ENCODE measurements at places on chromosomes 5 and 9.

GRCh38 chr5:38931731-38932130 lies 85.9 kb downstream of the OSMR start:
- no peak for DNase-seq

GRCh38 chr5:149409268-149409948 lies 30.3 kb upstream of the IL17B start:
- DNase-seq: no peak

GRCh38 chr9:86733929-86734328 lies 213.4 kb downstream of the GAS1 start:
- no peak for DNase-seq

DNA sequence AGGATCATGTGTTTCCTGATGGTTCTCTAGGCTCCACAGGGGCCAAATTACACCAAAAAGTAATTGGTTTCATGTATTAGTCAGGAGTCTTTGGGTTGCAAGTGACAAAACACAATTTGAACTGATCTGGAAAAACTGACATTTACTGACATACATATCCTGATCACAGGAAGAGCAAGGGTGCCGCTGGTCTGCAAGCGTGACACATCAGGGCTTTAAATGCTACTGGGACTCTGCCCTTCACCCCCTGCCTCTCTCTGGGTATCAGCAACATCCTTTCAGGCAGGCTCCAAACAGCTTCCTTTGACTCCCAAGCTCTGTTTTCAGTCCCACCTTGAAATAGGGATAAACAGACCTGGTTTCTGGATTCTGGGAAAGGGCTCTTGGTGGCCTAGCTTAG lies 197.5 kb downstream of the PALM2AKAP2 start:
- DNase-seq: no peak

DNA sequence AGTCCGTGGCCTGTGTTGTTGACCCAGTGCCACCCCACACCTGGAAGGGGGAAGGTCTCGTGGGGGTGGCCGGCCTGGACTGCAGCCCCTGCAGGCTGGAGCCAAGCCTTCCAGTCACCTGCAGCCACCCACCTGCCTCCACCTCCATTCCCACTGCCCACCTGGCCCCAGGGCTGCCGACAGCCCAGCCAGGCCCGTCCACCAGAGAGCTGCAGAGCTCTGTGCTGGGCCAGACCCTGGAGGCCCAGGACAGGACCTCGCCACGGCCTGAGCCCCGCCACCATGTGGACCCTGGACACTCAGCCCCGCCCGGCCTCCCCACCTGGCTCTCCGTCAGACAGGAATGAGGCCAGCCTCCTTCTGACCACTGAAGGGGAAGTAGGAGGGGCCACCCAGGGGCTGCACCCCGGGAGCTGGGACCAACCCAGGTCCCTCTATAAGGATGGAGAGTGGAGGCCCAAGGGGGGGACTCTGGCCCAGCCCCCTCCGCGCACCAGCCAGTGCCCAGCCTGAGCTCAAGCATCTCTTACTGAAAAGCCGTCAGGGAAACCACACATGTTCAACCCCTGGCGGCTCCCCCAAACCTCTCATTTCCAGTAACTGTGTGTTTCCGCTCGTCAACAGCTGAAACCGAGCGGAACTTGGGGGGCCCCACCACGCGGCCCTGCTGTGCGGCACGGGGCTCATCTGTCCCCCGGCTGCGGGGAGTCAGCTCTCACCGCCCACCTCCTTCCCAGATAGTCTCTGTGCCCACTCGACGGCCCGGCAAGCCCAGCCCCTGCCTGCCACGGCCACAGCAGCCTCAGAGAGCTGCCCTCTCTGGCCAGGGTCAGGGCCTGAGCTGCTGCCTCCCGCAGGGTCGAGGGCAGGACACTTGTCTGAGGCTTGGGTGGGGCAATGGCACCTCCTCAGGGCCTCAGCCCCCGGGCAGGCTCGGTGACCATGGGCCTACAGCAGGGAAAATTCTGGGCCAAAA lies 12.8 kb downstream of the NOTCH1 start:
- peak; percentile 68 for DNase-seq

GRCh38 chr5:113147101-113147508 lies 170.5 kb downstream of the DCP2 start:
- no peak for DNase-seq

GRCh38 chr9:133056533-133056932 lies 5.2 kb upstream of the CEL start:
- no peak for DNase-seq

DNA sequence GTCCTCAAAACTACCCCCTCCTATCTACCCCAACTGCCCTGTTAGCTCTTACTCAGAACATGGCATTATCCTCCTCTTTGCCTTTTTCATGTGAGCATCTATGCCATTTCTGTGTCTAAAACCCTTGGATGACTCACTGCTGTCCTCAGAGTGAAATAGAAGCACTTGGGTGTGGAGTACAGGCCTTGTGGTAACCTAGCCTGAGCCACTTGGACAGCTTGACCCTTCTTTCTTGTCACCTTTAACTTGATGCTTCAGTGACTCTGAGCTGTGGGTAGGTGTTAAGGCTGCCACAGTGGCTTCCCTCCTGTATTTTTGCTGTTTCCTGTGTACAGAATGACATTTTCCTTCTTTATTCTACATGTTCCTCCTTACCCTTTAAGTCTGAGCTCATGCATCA lies 391.4 kb downstream of the SH3GL2 start:
- DNase-seq: no peak

DNA sequence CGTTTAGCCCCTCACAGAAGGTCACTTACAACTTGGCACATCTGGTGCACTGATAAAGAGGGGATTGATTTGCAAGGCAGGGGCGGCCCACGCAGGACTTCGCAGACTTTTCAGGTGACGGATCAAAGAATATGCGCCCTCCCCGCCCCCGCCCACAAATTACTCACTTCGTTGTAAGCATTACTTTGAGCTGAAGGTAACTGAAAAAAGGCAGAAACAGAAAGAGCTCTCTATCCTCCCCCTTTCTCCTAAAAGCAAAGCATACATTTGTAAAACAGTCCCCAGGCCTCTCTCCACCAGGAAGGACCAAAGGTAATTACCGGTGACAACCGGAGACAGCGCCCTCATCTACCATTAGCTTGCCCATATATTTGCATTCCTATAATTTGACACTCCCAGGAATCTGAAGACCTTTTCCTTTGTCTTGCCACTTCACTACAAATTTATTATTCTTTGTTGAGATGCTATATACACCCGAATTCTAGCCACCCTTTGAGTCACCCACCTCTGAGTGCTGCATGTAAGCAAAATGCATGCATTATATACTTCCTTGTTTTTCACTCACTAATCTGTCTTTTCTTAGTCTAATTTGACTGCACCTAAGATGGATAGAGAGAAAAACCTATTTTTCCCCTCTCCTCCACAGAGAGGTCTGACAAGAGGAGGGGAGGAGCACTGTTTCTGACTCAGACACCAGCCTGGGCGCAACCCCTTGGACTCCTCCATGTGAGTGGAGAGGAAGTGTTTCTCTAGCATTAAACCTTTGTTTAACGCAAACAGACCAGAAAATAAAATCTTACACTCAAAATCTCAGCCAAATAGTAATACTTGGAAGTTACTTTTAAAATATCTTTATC lies 74.7 kb upstream of the SPIN1 start:
- DNase-seq: no peak

DNA sequence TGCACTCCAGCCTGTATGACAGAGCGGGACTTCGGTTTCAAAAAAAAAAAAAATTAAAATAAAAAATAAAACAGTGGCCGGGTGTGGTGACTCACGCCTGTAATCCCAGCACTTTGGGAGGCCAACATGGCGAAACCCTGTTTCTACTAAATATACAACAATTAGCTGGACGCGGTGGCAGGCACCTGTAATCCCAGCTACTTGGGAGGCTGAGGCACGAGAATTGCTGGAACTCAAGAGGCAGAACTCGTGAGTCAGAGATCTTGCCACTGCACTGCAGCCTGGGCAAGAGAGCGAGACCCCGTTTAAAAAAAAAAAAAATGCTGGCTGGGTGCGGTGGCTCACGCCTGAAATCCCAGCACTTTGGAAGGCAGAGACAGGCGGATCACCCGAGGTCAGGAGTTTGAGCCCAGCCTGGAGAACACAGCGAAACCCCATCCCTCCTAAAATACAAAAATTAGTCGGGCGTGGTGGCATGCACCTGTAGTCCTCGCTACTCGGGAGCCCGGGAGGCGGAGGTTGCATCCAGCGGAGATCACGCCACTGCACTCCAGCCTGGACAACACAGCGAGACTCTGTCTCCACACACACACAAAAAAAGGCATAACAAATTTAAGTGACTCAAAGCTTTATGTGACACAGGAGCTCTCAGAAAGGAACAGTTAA lies 1.5 kb upstream of the NPM1 start:
- DNase-seq: no peak

DNA sequence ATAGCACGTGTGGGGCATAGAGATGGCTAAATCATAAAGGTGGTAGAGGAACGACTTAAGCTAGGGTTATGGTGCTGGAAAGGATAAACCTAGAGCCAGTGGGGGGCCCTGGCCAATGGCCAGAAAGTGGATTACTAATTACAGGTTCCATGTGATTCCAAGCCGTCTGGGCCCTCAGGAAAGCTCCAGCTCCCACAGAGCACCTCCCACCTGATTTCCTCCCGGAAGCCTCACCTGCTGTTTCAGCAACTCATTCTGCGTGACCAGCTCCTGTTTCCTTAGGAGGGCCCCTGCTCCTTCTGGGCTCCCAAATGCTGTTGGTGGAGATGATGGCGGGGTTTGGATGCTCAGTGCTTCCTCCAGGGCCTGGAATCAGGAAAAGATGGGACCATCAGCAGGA lies 16.2 kb downstream of the GPX3 start:
- no peak for DNase-seq

- DNase-seq: no peak
Measured at GRCh38 chr9:88947581-88948573, 43.4 kb upstream of the S1PR3 start.

- DNase-seq: no peak
Measured at GRCh38 chr5:33300209-33300742, 140.5 kb upstream of the TARS1 start.

DNA sequence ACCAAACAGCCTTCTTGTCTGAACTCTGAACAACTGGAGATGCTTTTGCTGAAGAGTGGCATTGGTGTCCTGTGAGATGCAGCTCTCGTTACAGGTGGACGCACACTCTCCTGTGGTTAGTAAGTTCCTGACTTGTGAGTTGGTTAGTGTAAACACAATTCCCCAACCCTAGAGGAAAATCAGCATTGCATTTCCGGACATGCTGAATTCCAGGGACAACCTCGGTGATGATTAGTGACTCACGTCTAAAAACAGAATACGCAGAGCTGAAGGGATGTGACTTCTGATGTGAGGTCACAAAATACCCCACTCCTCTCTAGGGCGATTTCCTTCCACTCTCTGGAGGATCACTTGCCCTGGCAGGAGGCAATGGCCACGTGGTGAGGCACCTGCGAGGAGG lies 5.0 kb downstream of the OR2V2 start:
- DNase-seq: no peak

DNA sequence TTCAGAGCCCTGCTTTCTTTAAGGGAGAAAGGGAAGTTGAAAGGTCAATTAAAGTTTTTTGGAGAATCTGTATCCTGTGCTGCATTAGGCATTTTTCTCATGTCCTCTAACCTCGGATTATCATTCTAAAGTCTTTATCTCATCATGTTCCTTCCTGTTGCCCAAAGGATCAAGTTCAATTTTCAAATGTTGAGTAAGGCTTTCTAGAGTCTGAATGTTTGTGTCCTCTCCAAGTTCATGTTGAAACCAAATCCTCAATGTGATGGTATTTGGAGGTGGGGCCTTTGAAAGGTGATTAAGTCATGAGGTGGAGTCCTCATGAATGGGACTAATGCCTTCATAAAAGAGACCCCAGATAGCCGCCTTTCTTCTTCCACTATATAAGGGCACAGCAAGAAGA lies 20.2 kb upstream of the TNC start:
- DNase-seq: no peak

DNA sequence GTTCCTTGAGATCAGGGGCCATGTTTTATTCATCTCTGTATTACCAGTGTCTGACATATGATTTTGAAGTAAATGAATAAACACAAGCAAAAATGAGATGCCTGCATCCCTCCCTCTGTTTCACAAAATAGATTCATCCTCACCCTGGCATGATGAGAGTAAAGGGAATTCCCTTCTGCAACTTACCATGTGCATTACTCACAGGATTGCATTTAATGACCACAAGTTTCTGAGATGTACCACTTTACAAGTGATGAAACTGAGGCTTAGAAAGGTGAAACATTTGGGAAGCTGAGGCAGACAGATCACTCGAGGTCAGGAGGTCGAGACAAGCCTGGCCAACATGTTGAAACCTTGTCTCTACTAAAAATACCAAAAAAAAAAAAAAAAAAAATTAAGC lies 74.2 kb upstream of the TNFSF8 start:
- DNase-seq: no peak

GRCh38 chr5:96150007-96150406 lies 188.4 kb upstream of the ELL2 start:
- no peak for DNase-seq

DNA sequence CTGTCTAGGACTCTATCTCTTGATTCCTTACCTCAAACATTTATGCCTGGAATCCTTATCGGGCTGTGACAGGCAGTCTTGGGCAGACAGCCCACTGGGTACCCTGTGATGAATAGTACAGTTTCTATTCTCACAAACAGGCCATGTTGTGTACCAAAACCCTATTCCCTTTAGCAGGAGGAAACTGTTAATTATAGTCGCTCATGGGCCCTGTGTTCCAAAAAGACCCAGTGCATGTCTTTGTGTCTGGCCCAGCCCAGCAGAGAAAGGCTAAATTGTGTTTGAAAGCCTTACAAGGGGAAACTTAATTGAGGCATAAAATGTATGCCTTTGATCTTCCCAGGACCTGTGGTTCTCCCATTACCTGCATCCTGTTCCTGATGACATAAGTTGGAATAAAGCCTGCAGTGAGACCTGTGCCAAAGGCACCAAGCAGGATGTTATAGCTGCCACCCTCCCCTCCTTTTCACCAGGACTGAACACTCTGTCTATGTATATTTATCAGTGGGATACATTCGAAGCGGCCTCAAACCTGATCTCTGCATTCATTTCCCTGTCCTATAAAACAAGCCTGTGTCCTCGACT lies 43.3 kb downstream of the TLR4 start:
- no peak for DNase-seq

- no peak for DNase-seq
Measured at GRCh38 chr9:128552744-128553440, 505 bp downstream of the SPTAN1 start.

- no peak for DNase-seq
Measured at GRCh38 chr9:136043441-136043991, 51.6 kb downstream of the NACC2 start.

DNA sequence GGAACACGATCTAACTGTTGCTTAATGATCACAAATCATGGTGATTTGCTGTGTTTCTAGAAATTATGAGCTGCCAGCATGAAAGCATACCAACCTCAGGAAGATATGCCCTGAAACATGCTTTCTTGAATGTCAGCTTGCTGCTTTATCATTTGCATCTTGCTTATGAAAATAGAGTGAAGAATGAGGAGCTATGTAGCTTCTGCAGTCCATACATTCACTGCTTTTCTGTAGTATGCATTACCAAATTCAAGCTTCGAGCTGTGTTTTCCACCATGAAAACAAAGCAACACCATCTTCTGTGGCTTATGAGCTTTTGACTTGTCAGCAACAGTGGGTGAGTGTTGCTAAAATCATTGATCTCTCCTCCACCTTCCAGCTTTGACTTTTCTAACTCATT lies 16.5 kb downstream of the F2RL2 start:
- DNase-seq: no peak

Data from activated CD4-positive, alpha-beta T cell treated with anti-CD3 and anti-CD28 coated beads, Interleukin-2, amount 50 U/mL, for 1 hour (primary cell).